RPMI7951 (cell line): ENCODE measurements at places on chromosomes 6 and 20. TPM values are rescaled to one million over a fixed set of nuclear protein-coding genes. Genes with fewer than 3 reads are reported as not detected.

TAGAP gene
- not detected in 2 replicates for total RNA-seq

SNX21 gene
- total RNA-seq = 54.1 and 59.8 TPM in 2 replicates

COL12A1 gene
- total RNA-seq = 25.9 and 28.7 TPM in 2 replicates

DNA sequence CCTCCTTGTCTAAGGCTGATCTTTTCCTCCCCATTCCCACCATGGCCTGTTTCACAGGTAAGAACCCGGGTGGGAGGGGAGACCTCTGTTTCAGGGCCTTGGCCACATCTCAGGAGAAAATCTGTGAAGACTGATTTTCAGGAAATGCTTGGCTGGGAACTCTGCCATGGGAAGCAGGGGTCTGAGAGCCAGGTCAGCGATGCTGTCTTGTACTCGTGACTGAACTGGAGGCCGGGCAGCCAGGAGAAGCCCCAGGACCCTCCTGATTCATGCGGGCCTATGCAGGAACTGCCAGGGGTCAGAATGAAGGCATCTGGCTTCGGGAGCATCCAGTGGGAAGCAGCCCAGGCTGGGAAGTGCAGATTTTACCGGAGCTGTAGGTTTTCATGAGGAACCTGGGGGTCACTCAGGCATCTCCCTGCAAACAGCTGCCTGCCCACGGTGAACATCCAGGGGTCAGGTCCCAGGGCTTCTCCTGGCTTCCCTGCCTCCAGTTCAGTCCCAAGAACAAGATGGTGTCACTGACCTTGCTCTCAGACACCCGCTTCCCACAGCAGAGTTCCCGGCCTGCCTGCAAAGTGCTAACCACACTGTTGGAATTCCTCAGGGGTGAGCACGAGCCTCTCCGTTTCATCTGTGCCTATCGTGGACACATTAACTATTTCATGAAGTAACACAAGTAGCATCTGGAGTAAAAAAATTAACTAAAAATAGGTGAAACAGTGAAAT is 90.2 kb upstream of the SULF2 start:
- peak; percentile 78 for DNase-seq

DNA sequence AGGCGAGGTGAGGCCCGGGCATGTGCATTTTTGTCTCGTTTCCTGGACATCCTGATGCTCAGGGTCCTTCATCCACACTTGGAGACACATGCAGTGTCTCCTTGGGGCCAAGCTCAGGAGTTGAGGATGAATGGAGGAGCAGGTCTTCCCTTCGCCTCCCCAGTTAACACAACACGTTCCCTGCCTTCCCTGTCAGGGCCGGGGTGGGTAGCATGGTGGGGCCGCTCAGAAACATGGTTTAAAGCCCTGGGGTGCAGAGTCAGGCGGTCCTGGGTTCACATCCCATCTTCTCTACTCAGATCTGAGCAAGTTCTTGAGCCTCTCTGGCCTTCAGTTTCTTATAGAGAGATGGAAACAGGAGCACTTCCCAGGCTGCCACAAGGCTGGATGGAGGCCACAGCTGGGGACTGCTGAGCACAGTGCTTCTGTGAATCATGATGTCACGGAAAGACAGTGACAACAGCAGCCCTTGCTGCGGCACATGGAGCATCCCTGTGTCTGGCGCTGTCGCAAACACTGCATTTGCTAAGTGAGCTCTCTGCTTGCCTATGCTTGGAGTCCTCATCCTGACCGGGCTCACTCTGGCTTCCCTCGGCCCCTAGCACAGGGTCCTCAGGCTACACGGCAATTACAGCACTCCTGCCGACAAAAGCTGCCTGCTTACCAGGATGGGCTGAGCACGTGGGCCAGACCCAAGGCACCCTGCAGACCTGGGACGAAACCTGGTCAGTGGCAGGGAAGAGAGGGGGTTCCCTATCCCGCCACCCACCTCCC is 45.6 kb upstream of the STX16 start:
- no peak for DNase-seq

- DNase-seq = peak; percentile 37
Observed at GRCh38 chr20:5919626-5920544, 30.4 kb downstream of the TRMT6 start.

DNA sequence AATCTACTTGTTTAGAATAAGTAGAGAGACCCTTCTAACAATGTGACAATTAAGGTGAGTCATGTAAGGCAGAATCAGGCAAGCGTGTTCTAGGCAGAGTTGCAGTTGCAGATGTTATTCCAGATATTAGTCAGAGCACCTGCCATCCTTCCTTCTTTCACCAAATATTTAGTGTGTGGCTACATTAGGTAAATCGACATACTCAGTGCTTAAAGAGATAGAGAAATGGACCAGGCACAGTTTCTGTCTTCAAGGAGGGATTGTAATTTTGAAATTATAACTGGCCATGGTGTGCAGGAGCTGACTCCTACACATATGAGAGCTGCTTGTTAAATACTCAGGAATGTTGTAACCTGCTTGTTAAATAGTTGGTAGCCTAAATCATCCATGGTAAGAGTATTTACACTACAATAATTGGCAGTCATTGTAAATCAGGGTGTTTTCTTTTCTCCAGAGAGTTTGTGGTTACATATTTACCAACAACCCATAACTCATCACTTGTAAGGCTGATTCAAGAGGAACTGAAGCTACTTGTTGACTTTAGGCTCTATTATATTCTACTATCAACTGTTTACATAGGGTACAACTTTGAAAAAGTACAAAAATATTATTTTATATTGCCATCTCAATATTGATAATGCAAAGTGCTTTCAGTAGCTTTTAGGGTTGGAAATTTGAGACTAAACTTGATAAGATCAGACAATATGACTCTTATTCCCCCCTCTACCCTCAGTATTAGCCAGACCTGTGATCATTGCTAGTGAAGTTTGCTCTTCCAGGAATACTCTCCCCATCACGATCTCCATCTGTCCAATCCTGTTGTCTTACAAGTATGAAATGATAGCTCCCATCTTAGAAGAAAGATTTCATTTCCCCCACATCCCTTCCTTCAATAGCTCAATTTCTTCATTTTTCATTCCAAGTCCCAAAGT is 607.1 kb downstream of the COL12A1 start:
- peak; percentile 39 for DNase-seq

DNA sequence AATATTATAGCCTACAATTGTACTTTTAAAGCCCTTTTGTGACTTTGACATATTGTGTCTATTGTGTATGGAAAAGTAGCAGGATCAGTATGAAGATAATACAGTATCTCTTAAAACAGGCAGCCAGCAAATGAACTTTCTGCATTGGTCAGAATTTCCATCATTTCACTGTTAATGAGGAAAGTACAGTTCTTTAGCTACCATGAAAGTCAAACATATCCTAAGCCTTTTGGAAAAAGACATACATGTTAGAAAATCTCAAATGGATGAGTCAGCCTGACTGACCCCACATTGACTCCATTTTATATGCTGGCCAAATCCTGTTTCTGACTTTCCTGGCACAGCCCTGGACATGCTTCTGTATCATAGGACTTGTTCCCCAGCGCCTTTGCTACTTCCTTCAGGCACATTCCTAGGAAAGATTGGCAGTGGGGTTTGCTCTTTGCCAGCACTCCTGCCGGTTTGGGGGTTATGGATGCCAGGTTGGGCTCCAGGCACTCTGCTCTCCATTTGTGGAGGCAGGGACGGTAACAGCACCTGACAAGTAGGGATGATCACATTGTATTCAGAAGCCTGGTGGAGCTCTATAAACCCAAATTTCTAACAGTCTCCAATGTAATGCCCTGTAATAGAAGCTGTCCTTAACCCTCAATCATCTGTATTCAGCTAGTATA is 43.7 kb downstream of the TOP1 start:
- DNase-seq = peak; percentile 93

DNA sequence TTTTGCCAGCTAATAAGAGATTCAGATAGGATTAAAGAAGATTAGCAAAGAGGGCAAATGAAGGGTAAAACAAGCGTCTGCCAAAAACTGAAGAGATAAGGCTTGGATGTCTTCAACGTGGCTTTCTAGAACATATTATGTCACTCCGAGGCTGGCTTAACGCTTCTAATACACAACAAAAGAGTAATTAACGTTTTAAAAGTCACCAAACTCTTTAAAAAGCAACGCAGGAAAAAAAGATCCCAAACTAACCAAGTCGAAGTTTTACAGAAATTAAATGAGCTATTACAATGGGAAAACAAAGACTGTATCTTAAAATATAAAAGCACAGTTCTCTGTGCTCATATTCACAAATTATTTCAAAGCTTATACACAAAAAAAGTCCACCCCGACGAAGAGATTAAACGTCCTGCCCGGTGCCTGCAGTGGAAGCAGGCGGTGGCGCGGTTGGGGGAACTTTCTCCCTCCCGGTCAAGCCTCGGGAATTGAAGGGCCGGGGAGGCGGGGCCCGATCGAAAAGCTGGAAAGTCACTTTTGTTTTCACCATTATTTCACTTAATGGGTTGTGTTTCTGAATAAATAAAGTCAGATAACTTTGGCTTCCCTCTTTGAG is 1.2 kb downstream of the MAK start:
- DNase-seq = peak; percentile 29

DNA sequence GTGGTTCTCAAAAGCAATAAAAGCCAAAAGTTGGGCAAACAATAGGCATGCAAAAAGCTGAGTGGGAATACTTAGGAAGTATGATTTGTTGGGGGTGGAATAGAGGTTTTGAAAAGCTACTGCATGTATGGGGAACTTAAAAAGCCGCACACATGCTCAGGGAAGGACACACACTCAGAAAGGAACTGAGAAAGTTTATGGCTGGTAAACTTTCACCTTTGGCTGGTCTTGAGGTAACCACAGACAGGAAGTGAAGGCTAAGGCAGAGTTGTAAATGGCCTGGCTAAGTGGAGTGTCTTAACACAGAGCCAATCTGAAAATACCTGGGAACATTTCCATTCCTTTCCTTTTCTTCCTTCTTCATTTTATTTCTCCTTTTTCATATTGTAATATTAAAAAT is 134.5 kb upstream of the EXOC2 start:
- no peak for DNase-seq
